ENCODE measurements at places on chromosomes 1 and 21. TPM values are rescaled to one million over a fixed set of nuclear protein-coding genes. Genes with fewer than 3 reads are reported as not detected.

DNA sequence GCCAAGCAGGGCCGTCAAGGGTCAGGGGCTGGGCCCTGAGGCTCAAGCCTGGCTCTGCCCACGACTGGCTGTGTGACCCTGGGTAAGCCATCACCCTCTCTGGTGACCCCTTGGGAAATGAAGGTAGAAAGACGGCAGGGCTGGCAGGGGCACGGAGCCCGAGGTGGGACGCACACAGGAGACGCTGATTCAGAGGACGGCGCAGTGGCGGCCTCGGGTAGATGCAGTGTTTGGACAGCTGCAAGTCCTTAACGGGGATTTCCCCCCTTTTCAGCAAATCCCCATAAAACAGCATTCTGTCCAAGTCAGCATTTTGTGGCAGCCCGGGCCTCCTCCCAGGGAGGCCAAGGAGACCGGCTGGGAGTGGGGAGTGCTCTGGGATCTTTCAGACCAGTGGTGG lies 16.7 kb downstream of the COL8A2 start:
- DNase-seq: peak; percentile 33

- no peak for DNase-seq
Measured at GRCh38 chr1:153374071-153374470, 1.4 kb downstream of the S100A12 start.

GRCh38 chr1:220235462-220235861 lies 36.8 kb downstream of the RAB3GAP2 start:
- no peak for DNase-seq

DNA sequence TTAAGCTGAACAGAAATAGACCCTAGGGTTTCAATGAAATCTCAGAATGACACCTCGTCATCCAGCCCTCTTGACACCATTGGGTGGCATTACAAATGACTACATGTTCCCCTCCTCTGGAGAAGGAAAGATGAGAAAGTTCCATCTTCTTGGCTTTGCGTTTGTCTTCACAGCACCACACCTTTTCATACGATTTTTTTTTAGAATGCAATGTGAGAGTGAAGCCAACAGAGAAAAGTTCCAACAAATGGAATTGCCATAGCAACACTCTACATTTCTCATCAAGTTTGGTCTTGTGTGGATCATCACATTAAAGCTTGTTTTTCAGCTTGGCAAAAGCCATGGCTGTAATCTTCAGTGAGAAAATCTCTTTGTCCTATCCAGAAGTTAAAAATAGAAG lies 183.4 kb upstream of the SNX7 start:
- no peak for DNase-seq

GRCh38 chr1:2290171-2290578 lies 62.1 kb downstream of the SKI start:
- no peak for DNase-seq

GRCh38 chr1:219109424-219110018 lies 64.2 kb upstream of the LYPLAL1 start:
- DNase-seq: no peak

DNA sequence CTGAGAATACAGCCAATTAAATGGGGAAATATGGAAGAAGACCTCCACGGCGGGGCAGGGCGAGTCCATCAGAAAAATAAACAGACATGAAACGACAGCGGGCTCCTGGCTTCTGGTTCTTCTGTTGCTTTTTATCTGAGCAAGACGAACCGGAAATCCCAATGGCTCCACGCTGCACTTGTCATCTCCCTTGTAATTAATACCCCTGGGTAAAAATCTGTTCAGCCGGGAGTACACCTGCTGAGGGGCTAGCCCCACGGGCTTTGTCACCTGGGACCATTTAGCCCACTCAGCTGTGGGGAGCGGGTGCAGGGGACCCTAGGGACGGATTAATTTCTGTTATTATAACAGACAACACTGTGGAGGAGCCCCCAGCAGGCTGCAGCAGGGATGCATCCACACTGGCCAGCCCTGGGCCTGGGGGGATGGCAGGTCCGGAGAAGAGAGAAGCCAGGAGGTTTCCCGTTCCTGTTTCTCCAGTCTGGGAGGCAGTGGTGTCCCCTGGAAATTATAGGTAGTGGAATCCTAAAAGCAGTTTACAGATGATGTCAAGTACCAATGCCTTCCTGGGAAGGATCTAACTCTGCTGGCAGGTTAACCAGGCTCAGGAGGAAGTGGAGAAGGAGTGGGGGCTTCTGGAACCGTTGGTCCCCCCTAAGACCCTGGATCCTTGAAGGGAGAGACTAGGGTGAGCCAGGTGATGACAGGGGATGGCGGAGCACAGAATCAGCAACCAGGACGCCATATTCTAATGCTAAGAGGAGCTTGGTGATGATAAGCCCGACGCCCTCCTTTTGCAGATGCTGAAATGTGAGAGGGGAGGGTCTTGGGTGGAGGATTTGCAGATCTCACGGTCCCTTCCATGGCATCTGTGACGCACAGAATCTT lies 566.1 kb downstream of the PTPRU start:
- DNase-seq: no peak

DNA sequence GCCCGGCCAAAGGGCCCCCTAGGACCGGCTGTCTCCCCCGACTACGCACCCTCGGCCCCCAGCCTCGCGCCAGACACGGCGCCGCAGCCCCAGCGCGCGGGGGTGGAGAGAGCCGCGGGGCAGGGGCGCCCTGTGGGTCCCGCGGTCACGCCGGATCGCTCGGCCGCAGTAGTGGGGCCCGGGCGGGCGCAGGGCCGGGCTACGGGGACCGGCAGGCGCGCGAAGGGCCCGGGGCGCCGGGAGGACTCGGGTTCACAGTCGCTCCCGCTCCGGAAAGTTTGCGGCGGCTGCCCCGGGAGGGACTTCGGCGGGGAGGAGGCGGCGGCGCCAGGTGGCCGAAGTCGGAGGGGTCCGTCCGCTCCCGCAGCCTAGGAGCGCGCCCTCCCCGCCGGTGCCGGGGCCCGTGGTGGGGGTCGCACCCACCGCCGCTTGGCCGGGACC lies 7.1 kb upstream of the ZNF669 start:
- DNase-seq: no peak

DNA sequence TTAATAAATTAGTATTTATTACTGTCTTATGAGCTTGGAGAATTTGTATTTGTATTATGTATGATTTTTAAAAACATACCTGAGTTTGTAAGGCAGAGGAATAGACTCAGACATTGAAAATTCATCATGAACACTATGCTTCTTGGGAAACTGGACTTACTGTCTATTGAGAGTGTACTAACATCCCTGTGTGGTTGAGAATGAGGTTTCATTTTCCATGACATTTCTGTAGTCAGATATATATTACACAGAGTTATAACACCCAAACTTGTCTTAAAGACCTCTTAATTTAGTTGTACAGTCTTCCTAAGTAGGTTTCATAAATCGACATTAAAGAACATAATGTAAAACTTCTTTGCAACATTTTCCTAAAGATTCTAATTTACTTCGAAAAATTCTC lies 30.0 kb downstream of the PPP2R5A start:
- DNase-seq: no peak

GRCh38 chr1:162913345-162913744 lies 52.4 kb upstream of the CCDC190 start:
- peak; percentile 75 for DNase-seq

GRCh38 chr1:183051546-183051945 lies 28.3 kb downstream of the LAMC1 start:
- DNase-seq: no peak

- DNase-seq: no peak
Measured at GRCh38 chr1:155003227-155003765, 694 bp downstream of the ZBTB7B start.

DNA sequence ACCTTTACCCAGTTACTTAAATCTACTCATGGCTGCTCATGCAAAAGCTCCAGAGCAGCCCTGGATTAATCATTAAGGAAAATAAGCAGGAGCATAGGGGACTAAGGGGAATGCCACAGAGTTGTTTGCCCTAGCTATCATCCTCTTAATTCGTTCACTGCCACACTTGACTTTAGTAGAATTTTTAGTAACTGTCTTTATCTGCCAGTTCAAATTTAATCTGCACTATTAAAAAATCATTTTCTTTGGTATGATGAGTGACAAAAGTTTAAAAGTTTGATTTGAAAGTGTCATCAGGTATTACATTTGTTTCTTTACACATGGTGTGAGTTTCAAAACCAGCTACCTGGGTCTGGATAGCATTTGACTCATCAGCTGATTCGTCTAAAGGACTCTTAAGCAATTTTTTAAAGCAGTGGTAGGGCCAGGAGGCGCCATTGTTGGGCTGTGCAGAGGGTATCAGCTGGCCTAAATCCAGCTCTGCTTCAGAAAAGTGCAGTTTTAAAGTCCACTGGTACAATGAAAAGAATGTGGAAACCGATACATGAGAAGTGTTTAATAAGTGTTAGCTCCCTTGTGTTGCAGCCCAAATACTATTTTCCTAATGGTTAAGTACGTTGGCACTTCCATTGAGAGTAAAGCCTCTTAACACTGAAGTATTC lies 69.9 kb upstream of the DR1 start:
- no peak for DNase-seq

Gene LYPD8
- total RNA-seq: not detected

Gene KRTAP12-2
- not detected for total RNA-seq

Gene NCAM2
- total RNA-seq: 1.1 TPM

Gene IVL
- 0.46 TPM for total RNA-seq

Data from prostate gland (tissue), 2 donors.